Left renal cortex interstitium (tissue), 4 donors: ENCODE measurements at places on chromosomes 4 and X.

DNA sequence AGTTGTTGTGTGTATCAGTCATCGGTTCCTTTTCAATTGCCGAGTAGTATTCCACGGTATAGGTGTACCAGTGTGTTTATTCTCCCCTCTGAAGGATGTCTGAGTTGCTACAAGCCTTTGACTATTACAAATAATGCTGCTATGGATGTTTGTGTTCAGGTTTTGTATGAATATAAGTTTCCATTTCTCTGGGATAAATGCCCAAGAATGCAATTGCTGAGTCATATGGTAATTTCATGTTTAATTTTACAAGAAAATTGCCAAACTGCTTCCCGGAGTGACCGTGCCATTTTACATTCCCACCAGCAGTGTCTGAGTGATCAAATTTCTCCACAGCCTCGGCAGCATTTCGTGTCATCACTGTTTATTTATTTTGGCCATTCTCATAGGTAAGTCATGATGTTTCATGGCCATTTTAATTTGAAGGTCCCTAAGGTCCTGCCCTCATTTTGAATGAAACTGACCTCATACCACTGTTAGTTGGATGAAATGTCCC lies 73.9 kb downstream of the IRF2 start:
- no peak for DNase-seq

GRCh38 chr4:69026974-69027373 lies 69.3 kb upstream of the UGT2B7 start:
- DNase-seq = no peak

DNA sequence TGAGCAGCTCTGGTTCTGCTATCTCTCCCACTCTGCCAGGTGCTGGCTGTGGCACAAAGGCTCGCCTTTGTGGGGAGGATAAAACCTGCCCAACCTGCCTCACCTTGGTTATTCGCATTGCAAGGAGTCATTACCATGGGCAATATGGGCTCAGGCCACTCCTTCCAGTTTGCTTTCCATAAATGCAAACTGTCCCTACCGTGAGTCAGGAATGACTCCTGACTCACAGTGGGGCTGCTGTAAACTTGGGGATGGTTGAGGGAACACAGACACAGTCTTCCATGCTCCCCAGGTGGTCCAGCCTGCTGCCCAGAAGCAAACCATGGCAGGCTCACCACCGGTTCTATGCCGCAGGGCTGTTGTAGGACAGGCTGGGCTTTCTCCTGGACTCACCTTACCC lies 36.1 kb downstream of the COQ2 start:
- DNase-seq = no peak

GRCh38 chr4:21656832-21657231 lies 291.7 kb downstream of the KCNIP4 start:
- DNase-seq = no peak

GRCh38 chrX:97446298-97446882 lies 562.7 kb downstream of the RPA4 start:
- no peak for DNase-seq

DNA sequence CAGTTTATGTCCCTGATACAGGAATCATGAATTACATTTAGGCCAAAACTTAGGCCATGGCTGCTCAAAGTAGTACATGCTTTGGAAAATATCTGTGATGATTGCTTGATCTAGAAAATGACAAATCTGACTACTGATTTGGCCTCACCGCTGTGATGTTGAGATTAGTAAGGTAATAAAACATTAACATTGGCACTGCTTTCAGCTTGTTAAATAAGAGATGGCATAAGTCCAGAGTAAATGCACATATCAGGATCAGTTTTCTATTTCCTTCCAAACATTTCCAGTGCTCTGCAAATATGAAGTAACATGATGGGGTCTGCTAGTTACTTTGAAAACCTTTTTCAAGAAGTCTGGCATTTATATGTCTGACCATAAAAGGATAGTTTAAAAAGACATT lies 687.3 kb upstream of the ACTRT1 start:
- DNase-seq = no peak

GRCh38 chr4:89251396-89251795 lies 56.2 kb downstream of the GPRIN3 start:
- DNase-seq = no peak

DNA sequence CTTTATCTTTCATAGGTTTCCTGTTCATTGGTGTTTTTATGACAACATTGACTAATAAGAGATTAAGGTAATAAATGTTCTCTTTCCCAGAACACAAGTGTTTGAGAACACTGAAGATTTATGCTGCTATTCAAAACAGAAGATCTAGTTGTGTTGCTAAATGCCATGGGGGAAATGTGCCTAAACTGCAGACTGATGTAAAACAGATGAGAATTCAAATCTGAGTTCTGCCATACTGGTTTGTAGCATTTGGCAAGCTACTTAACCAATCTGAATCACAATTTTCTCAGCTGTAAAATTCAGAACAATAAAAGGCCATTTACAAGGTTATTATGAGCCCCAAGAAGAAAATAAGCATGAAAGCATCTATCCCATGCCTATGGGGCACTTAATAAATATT lies 2.3 kb downstream of the SLC10A6 start:
- DNase-seq = no peak

DNA sequence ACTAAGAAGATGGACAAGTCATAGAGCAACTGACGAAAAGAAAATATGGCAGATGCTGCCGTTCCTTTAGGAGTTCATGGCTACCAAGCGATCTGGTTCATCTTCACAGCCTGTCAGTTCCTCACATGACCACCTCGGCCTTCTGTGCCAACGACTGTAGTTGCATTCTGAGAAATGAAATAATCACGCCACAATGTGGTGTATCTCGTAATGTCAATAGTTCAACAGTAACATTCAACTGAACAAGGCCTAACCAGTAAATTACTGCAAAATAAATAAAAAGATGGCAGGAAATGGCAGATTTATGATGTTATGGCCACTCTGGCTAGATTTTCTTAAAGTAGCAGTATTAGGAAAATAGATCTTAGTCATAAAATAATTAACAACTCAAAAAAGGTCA lies 4.4 kb downstream of the GPRIN3 start:
- no peak for DNase-seq

DNA sequence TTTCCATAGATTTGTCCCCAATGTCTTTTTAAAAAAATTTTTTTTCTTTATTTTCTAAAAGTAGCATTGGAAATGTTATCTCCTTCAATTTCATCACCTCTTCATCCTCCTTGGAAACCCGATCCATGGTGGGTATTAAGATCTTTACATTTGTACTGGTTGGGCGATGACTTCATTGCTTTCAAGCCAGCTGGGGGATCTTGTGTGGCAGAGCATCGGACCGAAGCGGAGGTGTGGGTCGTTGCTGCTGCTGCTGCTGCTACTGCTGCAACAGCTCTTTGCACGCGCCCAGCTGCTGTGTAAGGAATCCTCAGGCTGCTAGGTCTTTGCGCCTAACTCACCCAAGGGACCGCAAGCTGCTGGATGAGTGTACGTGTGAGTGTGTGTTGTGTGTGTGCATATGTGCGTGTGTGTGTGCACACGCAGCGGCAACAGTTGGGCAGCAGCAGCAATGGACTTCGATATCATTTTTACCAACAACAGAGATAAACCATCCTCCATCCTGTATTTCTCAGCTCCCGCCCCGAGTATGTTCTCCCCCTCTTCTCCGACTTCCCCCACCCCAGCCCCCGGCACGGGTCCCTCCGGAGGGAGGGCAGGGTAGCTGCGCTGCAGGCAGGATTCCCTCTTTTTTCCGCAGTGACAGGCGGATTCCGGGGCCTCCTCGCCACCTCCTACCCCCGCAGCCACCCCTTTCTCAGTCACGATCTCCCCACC lies 768 bp upstream of the CDKL5 start:
- no peak for DNase-seq
